Kidney epithelial cell (primary cell): ENCODE measurements at places on chromosomes 6 and 20. TPM values are rescaled to one million over a fixed set of nuclear protein-coding genes. Genes with fewer than 3 reads are reported as not detected.

DNA sequence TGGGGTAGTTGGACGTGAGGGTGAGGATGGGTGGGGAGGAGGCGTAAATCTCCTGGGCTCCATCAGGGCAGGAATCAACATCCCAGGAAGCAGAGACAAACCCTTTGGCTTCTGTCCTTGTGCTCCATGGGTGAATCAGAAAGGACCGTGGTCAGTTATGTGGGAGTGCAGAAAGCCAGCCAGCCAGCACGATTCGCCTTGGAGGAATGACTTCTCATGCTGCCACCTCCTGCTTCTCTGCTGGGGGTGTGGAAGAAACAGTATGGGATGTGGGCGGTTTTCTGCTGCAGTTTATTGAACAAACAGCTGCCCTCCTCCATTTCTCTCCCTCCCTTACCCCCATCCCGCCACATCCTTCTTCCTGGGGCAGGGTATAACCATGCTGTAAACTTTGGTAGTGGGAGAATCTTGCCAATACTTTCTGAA is 214.5 kb downstream of the SOX4 start:
- DNase-seq, result peak; percentile 60

RIPOR3 gene
- 0.08 and 0.41 TPM in 2 replicates for total RNA-seq

ACAT2 gene
- 26.6 and 34.1 TPM in 2 replicates for total RNA-seq

C20orf204 gene
- 0.21 and 0.27 TPM in 2 replicates for total RNA-seq

GRCh38 chr6:14658030-14658429 is 540.5 kb downstream of the CD83 start:
- DNase-seq, result no peak

- no peak for DNase-seq
These were observed 18.0 kb upstream of the MAFB start for GRCh38 chr20:40706977-40707582.

GRCh38 chr6:165439928-165440554 is 130.6 kb upstream of the C6orf118 start:
- peak; percentile 26 for DNase-seq

TP53TG5 gene
- total RNA-seq, result not detected in 2 replicates

DNA sequence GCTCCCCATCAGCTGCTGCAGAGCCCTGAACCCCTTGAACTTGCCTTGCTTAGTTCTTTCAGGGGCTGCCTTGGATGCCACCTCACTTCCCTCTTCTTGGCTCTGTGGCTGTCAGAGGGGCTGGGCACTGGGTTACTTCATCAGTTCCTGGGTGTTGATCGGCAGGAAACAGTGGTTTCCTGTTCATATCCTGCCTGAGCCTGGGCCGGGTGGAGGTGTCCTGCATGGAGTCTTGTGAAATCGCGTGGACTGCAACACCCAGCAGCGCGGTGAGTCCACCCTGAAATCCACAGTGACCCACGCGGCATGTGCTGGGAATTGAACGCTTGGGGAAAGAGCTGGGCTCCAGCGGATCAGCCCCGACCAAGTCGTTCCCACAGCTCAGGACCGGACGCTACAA is 97.5 kb downstream of the CDH26 start:
- DNase-seq, result no peak

B3GAT2 gene
- total RNA-seq, result not detected in 2 replicates

DNA sequence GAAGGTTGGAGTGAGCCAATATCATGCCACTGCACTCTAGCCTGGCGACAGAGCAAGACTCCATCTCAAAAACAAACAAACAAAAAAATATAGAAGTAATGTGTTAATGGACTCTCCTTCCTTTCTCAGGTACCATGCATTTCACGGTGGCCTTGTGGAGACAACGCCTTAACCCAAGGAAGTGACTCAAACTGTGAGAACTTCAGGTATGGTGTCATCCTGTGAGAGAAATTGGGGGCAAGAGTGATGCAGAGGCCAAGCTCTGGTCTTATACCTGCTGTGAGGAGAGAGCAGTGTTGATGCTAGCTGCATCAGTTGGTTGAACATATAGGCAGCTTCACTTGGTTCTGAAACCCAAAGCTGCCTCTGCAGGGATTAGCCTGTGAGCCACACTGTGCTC is 6.2 kb downstream of the ITCH start:
- no peak for DNase-seq

GRCh38 chr6:98644063-98644462 is 190.3 kb upstream of the POU3F2 start:
- DNase-seq, result no peak

GRCh38 chr6:163306000-163306399 is 108.5 kb upstream of the QKI start:
- no peak for DNase-seq
